GOT3 (cell line): ENCODE measurements at places on chromosomes 6 and 20.

DNA sequence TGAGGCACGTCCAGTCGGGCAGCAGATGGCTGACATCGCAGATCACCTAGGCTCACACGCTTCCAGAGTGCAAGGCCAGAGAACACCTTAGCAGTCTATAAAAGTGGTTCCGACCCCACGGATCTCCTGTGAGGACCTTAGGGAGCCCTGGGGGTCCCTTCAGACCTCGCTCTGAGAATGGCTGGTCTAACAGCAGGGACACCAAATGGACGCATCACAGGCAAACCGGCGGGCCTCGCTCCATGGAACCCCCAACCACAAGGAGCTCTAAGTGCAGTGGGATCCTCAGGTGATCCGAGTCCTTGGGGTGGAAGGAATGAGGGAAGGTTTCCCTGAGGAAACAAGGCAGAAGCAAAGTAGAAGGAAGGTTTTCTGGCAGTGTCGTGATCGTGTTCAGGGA lies 135.4 kb downstream of the SMOC2 start:
- no peak for DNase-seq

- DNase-seq: no peak
Measured at GRCh38 chr6:142878407-142878806, 66.6 kb downstream of the HIVEP2 start.

- no peak for DNase-seq
Measured at GRCh38 chr20:31990641-31991338, 19.4 kb upstream of the CCM2L start.

GRCh38 chr20:18808712-18809111 lies 4.9 kb upstream of the SCP2D1 start:
- DNase-seq: no peak

DNA sequence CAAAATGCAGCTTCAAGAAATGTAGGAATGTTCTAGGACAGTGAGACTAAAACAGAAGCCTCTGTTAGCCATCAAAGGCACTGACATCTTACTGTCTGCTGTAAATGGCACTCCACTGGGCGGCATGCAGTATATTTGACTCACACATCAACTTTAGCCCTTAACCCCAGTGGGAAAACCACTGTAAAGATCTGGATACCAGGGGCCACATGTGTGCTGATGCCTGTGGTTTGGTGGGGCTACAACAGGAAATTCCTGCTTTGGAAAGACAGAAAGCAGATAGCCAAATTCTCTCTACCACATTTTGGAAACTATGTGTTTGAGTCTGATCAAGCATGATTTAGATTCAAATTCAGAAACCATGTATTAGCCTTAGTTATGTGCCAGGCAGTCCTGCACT lies 4.3 kb downstream of the PFDN4 start:
- no peak for DNase-seq

GRCh38 chr20:63343460-63344445 lies 17.4 kb downstream of the CHRNA4 start:
- DNase-seq: no peak

DNA sequence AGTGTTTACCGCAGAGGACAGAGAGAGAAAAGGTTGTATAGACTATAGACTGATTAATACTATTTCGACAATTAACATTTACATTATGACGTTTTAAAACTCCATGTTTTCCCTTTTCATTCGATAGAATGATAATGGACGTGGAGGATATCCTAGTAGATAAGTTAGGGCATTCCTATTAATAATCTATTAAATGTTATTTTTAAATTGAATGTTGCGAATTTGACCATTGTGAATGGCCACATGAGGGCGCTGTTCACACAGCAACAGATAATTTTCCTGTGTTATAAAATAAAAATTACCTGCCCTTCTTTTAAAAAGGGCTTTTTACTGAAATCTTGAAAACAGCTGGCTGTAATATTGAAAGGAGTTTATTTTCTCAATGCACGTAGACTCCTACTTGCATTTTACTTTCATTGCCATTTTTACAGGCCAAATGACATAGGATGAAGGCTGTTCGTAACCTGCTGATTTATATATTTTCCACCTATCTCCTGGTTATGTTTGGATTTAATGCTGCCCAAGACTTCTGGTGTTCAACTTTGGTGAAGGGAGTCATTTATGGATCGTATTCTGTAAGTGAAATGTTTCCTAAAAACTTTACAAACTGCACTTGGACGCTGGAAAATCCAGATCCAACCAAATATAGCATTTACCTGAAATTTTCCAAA lies 3.3 kb downstream of the ADGRB3 start:
- DNase-seq: no peak

DNA sequence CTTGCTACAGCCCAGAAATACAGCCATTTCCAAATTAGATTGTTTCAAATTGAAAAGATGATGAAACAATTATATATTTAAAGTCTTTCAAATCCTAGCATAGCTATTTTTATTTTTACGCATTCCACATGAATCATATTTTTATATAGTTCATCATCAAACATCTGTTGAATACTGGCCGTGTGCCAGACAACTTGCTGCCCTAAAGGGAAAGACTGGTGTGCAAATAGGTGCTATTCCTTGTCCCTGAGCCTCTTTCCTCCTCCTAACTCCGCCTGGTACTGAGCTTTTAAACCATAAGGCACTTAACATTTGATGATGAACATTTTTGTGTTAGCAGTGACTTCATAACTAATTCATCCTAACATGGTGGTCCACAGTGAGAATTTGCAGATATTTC lies 18.7 kb upstream of the PLCG1 start:
- DNase-seq: no peak

DNA sequence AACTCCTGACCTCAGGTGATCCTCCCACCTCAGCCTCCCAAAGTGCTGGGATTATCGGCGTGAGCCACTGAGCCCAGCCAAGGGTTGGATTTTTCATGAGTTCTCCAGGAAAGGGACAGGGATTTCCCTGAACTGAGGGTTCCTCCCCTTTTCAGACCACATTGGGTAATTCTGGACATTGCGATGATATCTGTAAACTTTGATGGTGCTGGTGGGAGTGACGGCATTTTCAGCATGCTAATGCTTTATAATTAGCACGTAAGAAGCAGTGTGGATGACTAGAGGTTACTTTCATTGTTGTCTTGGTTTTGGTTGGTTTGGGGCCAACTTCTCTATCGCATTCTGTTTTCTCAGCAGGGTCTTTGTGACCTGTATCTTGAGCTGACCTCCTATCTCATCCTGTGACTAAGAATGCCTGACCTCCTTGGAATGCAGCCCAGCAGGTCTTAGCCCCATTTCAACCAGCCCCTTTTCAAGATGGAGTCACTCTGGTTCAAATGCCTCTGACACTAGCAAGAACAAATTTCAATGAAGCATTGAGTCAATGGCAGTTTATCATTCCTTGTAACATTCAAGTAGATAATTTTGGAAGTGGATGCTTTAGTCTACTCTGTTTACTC lies 156.5 kb downstream of the TTLL2 start:
- no peak for DNase-seq

GRCh38 chr20:26216025-26216424 lies 519.4 kb upstream of the ZNF337 start:
- DNase-seq: no peak

DNA sequence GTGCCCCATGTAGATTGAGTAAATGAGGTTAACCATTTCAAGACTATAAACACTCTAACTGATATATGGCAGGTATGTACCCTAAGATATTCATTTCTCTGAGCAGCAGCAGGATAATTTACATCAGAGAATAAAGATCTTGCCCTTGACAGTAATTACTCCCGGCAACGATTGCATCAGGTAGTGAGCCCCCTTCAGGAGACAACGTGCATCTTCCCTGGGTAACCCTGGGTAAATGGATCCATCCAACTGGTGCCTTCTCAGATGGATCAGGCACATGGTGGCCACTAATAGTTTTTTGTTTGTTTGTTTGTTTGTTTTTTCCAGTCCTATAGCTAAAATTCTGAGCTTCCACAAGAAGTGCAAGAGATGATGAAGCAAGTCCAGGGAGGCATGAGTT lies 469.4 kb upstream of the SLC35B3 start:
- no peak for DNase-seq

- no peak for DNase-seq
Measured at GRCh38 chr20:5688431-5688972, 61.7 kb upstream of the SHLD1 start.
